NCI-H1417 (cell line): ENCODE measurements at places on chromosomes 5 and 9.
A peak's percentile ranks its signal among the peaks of the same experiment; 100 is the strongest.

- no peak for DNase-seq
Measured at GRCh38 chr9:21833090-21833801, 30.8 kb downstream of the MTAP start.

DNA sequence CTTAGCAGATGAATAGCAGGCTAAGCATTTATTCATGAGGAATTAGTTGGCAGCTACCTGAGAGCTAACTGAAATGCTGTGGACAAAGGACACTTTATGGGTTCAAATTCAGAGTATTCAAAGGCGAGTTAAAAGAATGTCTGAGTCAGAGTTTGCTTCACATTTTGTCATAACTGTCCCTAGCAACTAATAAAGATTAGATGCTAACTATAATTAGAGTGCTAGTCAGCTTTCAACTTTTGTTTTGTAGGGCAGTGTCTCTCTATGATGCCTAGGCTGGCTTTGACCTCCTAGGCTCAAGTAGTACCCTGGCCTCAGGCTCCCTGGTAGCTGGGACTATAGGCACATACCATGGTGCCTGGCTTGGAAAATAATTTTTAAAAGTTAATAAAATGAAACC is 4.6 kb downstream of the SMC5 start:
- DNase-seq, result no peak

DNA sequence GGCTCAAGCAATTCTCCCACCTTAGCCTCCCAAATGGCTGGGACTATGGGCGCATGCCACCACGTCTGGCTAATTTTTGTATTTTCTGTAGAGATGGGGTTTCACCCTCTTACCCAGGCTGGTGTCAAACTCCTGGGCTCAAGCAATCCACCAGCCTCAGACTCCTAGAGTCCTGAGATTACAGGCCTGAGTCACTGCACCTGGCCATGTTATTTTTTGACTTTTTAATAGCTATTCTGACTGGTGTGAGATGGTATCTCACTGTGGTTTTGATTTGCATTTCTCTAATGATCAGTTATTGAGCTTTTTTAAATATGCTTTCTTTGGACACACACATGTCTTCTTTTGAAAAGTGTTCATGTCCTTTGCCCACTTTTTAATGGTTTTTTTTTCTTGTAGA is 38.2 kb downstream of the FBXW2 start:
- no peak for DNase-seq

DNA sequence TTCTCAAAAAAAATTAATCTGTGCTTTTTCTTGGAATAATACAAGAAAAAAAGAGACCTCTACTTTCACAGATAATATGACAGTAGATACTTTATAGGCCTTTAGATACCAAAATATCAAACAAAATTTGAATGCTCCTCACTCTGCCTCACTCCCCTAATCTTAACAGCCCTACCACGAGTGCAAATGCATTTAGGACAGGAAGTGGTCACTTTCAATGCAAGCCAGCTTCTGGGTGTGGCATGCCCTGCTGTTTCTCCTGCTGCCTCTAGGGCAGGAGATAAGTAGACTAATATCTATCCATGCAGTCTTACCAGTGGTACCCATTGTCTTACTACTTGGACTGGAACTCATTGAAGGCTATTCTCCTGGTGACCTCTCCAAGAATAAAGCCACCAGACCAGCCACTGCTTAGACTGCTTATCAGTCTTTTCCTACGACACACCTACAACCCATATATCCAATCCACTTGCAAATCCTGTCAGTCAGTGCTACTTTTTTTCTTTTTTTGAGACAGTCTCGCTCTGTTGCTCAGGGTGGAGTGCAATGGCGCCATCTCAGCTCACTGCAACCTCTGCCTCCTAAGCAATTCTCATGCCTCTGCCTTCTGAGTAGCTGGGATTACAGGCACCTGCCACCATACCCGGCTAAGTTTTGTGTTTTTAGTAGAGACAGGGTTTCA is 23.0 kb downstream of the FRRS1L start:
- DNase-seq, result no peak

- DNase-seq, result no peak
Measured at GRCh38 chr9:14423815-14424261, 109.9 kb upstream of the NFIB start.

DNA sequence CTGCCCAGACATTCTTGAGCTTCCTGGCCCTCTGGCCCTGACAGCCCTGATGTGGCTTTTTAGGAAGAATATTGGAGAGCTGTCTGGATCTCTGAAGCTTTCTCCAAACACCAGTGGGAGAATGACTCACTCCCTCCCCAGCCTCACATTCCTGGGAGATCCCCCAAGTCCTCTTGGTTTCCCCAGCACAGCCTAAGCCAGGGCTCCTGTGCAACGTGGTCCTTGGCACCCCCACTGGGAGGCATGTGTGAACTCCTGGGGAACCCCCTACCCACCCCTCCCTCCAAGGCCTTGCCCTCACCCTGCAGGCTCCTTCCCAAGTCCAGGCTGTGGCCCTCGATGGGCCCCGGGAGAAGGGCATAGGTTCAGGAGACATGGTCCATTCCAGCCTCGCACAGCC is 12.7 kb downstream of the GLIPR2 start:
- DNase-seq, result no peak

DNA sequence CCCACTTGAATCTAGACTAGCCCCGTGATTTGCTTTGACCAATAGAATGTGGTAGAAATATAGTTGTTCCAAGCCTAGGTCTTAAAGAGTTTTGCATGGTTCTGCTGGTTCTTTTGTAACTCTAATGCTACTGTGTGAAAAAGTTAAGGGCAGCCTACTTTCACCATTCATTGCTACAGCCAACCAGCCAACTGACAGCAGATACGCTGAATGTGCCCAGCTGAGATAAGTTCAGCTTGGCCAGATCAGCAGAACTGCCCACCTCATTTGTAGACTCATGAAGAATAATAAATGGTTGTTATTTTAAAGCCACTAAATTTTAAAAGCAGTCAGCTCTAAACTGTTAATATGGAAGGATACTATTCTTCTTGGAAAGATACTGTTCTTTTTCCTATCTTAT is 23.9 kb downstream of the NR3C1 start:
- no peak for DNase-seq

GRCh38 chr9:95494022-95494415 is 22.8 kb downstream of the PTCH1 start:
- peak; percentile 96 for DNase-seq

- DNase-seq, result no peak
Measured at GRCh38 chr9:28329323-28329722, 756.0 kb upstream of the C9orf72 start.

DNA sequence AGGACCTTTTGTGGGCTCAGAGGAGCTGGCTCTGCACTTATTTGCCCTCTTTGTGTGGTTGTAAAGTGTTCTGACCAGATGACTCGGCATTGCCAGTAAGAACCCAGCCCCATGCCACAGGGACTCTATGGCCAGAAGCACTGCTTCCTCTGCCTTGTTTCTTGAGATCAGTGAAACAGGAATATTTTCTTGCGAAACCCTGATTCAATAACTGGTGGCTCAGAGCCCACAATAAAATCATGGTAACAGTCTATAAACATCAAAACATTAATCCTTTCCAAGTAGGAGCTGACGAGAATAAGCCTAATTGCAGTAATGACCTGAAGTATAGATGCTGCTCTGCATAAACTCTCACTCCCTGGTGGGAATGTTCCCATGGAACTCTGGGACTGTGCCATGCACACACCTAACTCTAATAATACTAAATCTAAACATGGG is 344.3 kb downstream of the ZNF608 start:
- DNase-seq, result no peak

- no peak for DNase-seq
Measured at GRCh38 chr5:154820383-154820782, 30.0 kb downstream of the FAXDC2 start.

- peak; percentile 8 for DNase-seq
Measured at GRCh38 chr5:87400305-87400899, 12.3 kb downstream of the CCNH start.

GRCh38 chr9:135242049-135242396 is 154.6 kb downstream of the OLFM1 start:
- no peak for DNase-seq

GRCh38 chr9:93467062-93467416 is 13.7 kb upstream of the FAM120AOS start:
- DNase-seq, result no peak

DNA sequence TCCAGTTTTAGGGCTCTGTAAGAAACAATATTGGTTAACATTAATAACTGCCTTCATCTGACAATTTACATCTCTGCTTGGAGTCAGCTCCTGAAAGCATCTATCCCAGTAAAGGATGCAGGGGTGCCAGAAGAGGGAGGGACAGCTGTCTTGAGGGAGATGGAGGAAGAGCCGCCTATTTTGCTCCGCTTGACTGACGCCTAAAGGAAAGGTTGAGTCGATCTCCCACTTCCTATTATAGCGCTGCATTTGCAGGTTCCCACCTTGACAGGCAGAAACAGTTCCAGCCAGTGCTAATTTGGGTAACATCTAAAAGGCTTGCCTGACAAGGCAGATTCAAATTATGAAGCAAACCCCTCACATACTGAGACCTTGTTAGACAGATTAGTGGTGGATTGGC is 374.6 kb downstream of the SPATA31D1 start:
- DNase-seq, result peak; percentile 93

DNA sequence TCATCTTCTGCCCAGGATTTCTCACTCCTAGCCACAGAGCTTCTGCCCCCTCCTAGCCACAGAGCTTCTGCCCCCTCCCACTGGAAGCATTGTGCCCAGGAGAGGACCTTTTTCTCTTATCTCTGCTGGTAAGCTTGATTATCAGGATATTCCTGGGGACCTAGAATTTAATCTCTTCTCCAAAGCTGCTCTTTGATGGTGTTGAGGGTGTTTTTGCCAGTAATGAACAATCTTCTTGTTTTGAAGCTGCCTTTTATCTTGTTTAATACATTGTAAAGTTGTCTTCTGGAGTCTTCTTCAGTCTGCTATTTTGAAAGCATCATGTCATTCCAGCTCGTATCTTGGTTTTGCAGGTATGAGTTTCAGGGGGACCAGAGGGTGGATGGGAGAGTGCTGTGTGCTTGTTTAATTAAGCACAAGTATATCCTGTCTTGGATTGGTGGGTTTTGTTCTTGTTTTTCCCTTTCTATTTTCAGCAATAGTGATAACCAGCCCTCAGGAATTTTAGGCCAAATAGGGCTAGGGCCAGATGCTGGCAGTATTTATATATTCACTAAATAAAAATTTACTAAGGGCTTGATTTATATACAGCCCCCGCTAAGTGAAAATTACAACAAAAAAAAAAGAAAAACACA is 214.0 kb upstream of the DMRT1 start:
- no peak for DNase-seq

DNA sequence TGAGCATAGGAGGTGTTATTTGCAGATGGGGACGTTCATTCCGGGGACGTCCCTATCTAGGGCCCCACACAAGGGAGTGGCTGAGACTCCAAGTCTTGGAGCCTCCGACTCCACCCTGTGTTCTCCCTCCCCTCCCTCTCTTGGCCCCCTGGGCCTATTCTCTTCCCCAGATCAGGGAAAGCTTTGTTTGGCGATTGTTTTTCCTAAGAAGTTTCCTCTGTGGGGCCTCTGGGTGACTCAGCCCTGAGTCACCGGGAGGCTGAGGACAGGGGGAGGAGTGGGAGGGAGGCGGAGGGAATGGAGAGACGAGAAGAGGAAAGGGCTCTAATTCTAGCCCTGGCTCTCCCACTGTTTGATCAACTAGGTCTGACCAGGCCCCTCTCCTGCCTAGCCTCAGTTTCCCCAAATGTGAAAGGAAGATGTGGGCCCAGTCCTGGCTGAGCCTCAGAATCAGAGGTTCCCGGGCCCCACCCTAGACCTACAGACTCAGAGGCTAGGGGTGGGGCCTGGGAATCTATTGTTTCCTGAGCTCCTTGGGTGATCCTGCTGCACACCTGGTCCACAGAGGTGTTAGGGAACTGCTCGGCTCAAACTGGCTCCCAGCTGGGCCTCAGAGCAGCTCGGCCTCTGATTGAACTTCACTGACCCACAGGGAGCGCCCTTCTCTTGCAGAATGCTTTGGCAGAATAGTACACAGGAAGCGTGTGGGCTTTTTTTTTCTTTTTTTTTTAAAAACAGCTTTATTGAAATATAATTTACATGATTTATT is 19.2 kb downstream of the GSN start:
- DNase-seq, result no peak

DNA sequence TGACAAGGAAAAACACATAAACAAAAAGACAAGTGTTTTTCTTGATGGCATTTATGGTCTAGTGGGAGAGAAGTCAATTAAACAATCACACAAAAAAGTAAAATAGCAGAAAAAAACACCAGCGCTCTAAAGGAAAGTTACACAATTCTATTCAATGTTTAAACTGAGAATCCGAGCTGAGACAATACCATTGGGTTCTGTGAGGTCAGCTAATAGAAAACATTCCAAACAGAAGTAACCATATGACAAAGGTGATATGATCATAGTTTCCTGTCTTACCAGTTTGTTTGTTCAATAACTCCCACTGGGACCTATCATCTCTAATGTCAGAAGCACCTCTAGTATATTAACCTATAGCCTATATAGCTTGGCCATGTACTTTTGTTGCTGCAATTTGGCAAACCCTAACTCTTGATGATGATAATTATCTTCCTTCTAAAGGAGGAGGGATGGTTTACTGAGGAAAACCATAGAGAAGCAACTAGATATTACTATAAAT is 1030.0 kb downstream of the CDH12 start:
- no peak for DNase-seq
